ENCODE measurements at places on chromosomes 12 and 14.
A peak's percentile ranks its signal among the peaks of the same experiment; 100 is the strongest.

- no peak for DNase-seq
These were observed 221.8 kb downstream of the BTG1 start for GRCh38 chr12:91923864-91924263.

DNA sequence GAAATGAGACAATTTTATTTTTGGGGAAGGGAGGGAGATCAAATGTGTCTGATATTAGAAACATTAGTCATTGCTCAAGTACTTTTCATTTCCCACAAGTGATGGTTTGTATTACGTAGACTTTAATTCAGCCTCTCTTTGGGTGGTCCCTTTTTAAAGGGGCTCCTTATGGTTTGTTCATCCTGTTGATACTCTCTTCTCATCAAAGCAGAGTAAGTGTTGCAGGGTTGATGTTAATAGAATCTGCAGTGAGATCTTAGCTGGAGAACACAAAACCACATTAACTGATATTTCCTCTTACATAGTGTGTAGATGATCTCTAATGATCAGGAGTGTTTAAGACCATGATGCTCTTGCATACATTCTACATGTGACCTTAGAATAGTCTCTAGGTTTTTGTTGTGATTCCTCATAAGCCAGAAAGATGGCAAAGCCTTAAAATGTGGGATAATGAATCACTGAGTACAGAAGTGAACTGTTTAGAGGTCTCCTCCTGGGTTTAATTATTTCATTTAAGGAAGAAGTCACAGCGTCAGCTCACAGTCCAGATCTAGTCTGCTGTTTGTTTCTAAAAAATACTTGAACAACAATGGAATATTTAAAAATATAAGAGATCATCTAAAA, 87.4 kb upstream of the PTPRR start:
- DNase-seq, result no peak

GRCh38 chr12:13229504-13229903, 33.0 kb downstream of the EMP1 start:
- no peak for DNase-seq

DNA sequence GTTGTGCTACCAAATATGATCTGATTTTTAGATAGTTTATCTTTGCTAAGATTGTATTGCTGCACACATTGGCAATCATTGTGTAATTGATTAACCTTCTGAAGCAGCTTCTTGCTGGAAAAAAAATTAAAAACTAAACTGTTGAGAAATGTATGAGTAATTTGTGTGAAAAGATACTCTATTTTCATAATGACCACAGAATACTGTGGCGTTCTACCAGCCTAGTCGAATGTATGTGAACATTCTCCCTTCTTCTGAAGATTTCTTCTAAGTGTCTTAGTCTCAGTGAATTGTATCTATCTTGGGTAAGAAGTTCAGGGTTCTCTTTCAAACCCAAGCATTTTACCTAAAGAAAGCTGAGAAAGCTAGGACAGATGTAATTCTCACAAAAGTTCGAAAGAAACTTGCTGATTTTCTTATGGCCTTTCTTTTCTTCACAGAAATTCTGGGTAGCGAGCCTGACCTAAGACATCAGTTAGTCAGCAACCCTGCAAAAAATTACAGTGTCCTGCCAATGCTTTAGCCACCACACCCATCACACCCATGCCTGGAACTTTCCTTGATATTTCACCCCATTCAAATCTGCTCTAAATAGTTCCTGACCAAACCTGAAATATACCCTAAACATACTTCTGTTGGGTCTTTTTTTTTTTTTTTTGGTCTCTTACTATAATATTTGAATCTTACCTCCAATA, 27.1 kb upstream of the C12orf71 start:
- DNase-seq, result no peak

DNA sequence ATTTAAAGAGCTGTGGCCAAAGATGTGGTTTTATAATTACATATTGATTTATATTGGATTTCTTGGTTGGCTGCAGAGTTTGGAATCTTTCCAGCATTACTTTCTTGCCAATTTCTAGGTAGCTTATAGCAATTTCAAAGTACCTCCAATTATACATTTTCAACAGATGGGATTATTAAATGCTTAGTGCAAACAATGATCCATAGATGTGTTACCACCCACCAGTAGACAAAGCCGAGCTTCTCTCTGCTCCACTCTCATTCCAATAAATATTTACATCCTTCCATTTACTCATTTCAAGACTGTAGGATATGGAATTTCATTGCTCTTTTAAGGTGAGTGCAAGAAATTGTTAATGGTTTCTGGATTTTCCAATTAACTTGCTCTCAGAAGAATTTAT, 21.6 kb upstream of the TMCC3 start:
- DNase-seq, result peak; percentile 24

DNA sequence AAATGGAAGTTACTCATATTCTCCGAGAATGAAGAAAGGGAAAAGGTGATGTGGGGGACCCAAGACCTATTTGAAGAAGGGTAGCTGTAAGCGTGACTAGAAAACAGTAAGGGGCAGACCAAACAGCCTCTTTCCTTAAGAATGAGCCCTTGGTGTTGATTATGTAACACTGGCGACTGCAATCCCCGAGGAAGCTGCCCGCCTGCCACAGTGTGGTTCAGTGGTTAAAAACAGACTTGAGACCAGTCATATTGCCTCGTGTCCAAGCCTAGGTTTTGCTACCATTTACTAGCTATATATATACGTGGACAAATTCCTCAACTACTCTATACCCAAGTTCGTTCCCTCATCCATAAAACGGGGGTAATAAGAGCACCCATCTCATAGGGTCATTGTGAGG, 49.1 kb downstream of the SSPN start:
- no peak for DNase-seq

DNA sequence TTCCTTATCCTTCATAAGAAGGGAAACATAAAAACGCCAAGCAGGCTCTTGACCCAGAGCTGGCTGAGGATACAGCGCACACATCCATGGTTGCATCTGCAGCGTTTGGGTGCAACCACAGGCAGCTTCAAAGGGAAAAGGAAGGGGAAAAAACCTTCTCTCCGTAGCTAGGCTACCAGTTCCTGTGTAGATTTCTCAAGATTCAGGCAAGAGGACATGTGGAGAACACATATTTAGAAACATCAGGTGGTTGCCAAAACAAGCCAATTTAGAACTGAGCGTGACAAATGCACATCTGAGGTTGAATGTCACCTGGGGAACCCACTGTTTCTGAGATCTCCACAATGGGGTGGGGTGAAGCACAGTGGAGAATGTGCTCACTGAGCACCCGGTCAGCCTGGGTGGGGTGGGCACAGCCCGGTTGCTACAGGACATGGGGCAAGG, 78.3 kb upstream of the BDKRB2 start:
- DNase-seq, result peak; percentile 47

GRCh38 chr12:131905630-131906091, 11.2 kb downstream of the ULK1 start:
- DNase-seq, result no peak

- DNase-seq, result no peak
These were observed 611.3 kb upstream of the TMEM132C start for GRCh38 chr12:127655691-127656090.

DNA sequence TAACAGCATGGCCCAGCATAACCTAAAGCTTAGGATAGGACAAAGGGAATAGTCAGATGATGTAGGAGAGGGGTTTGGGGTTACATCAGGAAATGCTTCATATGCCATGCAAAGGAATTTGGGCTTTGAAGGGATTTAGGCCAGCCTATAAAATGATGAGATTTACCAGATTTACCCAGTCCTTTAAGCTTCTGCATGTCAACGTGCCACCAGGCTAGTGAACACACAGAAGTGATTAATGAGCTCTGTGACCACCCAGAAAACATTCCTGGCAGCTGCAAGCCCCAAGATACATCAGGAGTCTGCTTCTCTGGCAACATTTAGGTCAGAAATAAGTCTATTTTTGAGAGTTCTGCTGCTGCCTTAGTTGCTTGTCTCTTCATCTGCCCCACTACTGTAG, 118.3 kb downstream of the LRIG3 start:
- DNase-seq, result no peak

DNA sequence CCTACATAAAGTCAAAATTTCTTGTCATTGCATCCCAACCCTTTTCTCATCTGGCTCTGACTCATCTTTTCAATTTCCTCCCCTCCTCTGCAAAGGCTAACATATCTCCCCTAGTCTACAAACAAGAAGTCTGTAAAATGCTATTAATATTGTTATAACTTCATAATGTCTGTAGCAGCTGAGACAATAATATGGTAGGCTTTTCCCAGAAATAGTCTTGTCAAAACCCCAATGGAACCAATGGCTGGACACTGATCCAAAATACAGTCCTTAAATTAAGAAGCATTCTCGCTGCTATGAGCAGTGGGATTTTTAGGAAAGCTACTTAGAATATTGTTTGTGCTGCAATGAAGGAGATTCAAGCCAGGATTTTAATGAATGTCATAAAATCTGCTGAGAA, 131.4 kb downstream of the KLHL28 start:
- no peak for DNase-seq

GRCh38 chr12:21813125-21813524, 38.6 kb upstream of the KCNJ8 start:
- no peak for DNase-seq

DNA sequence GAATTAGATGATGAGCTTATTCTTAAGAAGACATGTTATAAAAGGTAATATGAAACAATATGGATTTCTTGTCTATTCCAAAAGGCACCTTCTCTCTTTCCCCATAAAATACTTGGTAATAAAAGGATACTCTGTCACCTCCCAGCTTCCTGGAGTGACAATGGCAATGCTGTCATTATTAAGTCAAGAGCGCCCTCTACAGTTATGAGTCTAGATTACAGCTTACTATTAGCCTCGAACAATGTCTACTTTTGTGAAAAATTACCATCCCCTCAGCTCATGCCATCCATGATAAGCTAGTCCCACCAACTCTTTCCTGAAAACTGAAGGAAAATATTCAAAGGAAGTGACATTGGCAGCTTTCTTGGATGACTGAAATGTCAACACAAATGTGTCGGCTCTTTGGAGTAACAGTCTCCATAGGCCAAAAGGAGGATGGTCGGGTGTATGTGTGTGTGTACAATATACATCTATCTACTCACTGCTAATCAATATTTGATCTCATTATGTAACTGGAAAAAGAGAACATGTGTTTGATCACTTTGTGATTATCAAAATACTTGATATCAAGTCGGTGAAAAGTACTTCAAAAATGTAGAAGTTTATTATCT, 48.7 kb upstream of the CDKN3 start:
- DNase-seq, result peak; percentile 34

GRCh38 chr14:101120641-101121507, 217.4 kb upstream of the RTL1 start:
- no peak for DNase-seq

DNA sequence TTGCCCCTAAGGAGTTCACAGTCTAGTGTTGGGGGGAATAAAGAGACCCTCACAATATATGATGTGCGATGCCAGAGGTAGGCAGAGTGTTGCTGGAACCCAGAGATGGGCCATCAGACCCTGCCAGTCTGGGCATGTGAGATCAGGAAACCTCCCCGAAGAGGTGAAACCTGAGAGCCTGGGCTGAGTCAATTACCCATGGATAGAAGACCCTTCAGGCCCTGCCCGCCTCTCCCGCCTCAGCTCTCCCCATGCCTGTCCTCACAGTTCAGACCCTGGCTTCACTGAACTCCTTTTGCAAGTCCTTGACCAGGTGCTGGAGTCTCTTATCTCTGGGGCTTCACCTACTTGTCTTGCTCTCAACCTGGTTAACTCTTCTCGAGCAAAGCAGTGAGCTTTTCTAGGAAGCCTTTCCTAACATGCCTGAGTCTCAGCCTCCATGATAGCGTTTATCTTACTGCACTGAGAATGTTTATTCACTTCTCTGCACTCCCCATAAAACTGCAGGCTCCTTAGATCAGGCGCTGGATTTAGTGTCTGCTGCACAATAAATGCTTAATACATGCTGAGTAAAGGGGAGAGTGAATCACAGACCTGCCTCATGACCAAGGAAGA, 19.6 kb downstream of the ALDH1L2 start:
- DNase-seq, result peak; percentile 95

DNA sequence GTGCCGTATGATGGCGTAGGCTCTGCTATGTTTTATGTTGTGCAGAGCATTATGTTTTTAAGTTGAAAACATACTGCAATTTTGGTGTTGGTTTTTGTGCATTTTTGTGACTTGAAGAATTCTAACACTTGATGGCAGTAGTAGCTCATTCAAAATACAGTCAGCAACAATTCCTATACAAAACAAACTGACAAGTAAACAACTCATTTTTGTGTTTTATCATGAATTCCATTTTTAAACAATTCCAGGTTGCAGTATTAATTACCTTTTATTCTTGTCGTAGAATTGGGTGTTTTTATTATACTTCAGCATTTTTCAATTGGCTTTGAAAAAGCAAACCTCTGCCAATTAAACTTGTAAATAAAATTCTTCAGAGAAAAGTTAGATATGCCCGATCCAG, 4.1 kb upstream of the CCER1 start:
- DNase-seq, result no peak

DNA sequence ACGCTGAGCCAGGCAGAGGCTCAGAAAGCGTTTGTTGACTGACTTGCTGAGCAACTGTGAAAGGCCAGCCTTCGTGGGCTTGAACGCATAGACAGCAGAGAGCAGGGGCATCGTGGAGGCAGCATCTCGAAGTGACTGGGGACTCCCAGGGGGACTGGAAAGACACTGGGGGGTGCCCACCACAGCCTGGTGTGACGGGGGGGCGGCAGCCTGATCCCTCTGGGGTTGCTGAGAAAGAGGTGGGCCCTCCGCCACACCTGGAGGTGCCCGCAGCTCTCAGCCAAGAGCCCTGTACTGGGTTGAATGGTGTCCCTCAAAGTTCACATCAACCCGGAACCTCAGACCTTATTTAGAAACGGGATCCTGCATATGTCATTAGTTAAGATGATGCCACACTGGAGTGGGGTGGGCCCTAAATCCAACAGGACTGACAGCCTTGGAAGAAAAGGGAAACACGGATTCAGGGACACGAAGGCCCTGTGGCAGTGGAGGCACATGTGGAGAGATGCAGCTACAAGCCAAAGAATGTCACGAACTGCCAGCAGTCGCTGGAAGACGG, 84.6 kb downstream of the RFLNA start:
- DNase-seq, result no peak

DNA sequence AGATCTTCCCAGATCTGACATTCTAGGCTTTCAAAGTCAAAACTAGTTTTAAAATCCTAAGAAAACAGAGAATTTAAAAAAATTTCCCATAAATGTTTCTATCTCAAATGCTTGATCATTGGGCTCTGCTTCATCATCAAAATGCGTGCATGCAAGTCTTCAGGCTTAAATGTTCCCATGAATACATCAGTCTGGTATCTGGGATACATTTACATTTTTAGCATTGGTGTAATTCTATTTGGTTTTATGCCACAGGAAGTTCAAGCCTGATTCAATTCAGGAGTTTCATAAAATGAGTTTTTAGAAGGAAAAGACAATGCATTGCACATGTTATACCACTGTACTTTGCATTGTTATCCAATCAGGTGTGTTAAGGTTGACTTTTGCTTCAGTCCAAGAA, 336.4 kb downstream of the PCNX1 start:
- DNase-seq, result no peak

GRCh38 chr12:64826234-64826633, 1.8 kb downstream of the TBC1D30 start:
- DNase-seq, result peak; percentile 40
